Upper lobe of right lung (tissue), 1 donor: ENCODE measurements at places on chromosomes 5 and 9. TPM values are rescaled to one million over a fixed set of nuclear protein-coding genes. Genes with fewer than 3 reads are reported as not detected.

- DNase-seq, result peak; percentile 32
These were observed 12.8 kb downstream of the AKNA start for GRCh38 chr9:114374936-114375335.

The DNAH5 gene
- 4.6 TPM for total RNA-seq

DNA sequence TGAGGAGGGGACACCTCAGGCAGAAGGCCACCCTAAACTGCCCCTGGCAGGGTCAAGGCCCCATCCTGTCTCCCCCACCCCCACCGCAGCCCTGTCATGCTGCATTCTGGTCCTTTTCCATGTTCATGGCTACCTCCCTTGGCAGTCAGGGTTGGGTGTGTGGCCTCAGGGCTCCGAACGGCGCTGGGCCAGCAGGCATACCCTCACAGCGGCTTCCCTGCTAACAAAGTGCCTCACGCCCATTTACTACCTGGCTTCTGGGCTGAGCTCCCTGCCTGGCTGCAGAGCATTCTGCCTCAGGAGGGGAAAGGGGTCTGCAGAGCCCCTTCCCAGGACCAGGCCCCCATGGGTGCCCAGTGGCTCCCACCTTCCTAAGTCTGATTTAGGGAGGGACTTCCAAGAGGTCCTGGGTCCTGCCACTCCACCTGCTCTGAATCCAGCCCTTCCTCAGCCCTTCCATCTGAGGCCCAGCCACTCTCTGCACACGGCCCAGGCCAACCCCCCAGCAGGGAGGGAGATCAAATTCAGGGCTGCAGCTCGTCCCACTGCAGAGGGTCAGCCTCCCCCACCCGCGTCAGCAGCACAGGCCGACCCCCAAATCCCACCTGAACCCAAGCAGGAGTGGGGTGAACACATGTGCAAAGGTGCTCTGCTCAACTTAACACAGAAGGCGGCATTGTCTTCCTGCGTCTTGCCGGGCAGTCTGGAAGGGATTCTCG lies 115.9 kb upstream of the PHYKPL start:
- peak; percentile 49 for DNase-seq

DNA sequence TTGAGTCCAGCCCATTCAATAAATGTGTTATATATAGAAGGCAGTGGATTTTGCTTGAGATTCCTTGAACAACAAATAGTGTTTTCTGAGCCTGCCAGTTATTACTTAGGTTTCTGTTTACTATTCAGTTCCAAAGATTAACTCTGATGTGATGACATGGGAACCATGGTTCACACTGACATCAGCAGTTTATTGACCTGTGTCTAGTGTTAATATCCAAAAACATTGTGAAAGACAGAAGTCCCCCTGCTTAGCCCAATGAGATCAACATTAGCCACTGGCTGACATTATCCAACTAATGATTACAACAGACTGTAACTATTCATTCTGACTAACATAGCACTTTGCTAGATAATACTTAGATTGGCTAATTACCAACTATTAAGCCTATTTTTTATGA lies 14.9 kb downstream of the APBA1 start:
- no peak for DNase-seq

The B4GALT1 gene
- total RNA-seq, result 80.1 TPM

The POU5F2 gene
- total RNA-seq, result 1.6 TPM

The SCGB3A2 gene
- total RNA-seq, result 186 TPM

The DDX4 gene
- total RNA-seq, result not detected

GRCh38 chr9:17004500-17004899 lies 130.3 kb upstream of the CNTLN start:
- no peak for DNase-seq

- DNase-seq, result no peak
These were observed 213.9 kb upstream of the FBXL7 start for GRCh38 chr5:15285901-15286583.

The SEMA6A gene
- 33.3 TPM for total RNA-seq

GRCh38 chr5:141840826-141841360 lies 37.3 kb downstream of the PCDH1 start:
- DNase-seq, result no peak

DNA sequence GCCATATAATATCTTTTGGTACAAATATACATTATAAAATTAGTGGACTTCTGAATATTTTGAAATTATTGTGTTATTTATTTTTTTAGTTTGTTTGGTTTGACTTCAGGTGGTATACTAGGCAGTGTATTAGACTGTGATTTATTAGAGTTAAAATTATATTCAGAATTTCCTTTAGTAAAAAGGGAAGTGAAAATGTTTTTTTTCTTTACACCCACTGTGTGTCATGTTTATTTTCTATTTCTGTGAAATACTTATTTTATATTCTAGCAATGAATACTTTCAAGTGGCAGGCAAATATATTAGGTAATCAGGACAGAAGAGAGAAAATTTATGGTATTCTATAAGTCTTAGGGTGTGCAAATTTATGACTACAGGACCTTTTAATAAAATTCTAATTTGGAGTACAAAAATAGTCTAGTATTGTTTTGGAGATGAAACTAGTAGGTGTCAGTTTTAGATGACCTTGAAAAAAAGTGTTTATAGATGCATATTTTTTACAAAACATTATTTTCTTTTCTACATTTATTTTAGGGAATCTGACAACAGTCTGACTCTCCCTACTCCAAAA lies 8.8 kb downstream of the CSNK1G3 start:
- DNase-seq, result no peak

DNA sequence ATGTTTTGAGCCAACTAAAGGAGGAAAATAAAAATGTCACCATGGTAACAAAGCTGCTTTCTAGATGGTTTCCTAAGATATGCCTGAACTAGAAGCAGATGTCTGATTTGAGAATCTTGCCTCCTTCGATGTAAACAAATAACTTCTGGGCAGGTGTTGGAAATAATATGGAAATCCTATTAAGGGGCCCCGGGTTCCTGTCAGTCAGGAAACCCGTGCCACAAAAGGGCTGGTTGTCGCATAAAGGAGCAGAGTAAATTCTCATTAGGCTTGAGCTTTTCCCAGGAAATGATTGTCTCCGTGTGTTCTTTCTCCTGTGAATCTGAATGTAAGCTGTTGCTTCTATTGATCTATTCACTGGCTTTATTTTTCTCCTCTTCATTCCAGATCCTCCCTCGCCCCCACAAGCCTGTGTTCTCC lies 90.8 kb downstream of the TLE4 start:
- no peak for DNase-seq

DNA sequence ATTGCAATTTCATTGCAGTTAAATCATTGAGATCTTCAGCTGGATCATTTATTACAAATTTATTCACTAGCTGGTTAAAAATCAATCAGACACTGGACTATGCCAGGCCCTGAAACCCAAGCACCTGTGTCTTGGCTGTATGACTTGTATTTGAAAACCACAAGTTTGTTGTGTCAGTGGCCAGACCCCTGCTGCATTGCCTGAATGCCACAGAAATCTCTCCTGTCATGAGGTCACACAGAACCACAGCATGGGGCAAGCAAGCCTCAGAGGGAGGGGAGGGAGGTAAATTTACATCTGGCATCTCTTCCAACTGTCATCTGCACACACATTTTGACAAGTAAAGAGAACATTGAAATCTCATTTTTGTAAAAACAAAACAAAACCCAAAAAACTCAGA lies 90.0 kb downstream of the ARRDC3 start:
- no peak for DNase-seq

GRCh38 chr9:22452415-22453010 lies 5.9 kb downstream of the DMRTA1 start:
- peak; percentile 63 for DNase-seq
